ENCODE measurements at places on chromosomes 7 and 10.

GRCh38 chr10:97028126-97028831 lies 157.5 kb downstream of the SLIT1 start:
- DNase-seq = no peak

DNA sequence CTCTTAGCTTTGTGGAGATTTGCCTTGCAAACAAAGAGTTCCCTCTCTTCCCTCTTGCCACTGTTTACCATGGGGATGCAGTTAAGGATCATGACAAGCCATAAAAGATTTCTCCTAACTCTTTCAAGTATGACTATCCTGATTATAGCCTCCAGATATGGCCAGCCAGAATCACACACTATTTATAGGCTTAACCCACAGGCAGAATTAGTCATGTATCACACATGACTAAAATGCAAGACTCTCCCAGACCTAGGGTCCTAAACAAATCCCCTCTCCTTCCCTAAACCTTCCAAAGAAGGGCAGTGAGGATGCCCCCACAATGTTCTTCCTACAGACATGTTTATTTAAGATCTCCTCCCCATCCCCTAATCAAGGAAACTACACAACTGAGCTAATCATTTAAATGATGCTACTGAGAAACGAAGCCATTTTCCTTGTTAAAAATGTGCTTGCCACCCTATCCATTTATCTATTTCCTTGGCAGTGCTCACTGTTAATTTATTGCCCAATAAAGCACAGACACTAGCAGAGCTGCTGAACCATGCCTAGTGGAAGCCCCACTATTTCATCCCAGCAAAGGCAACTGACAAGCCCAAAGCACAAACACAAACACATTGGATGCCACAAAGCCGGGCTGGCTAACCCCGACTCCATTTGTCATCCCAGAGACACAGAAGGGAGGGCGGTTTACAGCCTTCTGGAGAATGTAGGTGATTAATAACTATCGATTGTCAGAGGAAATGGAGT lies 363.4 kb downstream of the KCNMA1 start:
- no peak for DNase-seq

GRCh38 chr10:78212060-78212785 lies 178.6 kb downstream of the RPS24 start:
- no peak for DNase-seq

- DNase-seq = no peak
These were observed 478.2 kb upstream of the FOXK1 start for GRCh38 chr7:4203626-4204512.

- no peak for DNase-seq
These were observed 330.7 kb downstream of the GPR158 start for GRCh38 chr10:25505466-25505865.

GRCh38 chr10:132118366-132118765 lies 52.6 kb downstream of the JAKMIP3 start:
- no peak for DNase-seq

GRCh38 chr7:50317697-50318669 lies 13.5 kb downstream of the IKZF1 start:
- no peak for DNase-seq

GRCh38 chr10:51638211-51638610 lies 61.2 kb downstream of the CSTF2T start:
- DNase-seq = no peak

DNA sequence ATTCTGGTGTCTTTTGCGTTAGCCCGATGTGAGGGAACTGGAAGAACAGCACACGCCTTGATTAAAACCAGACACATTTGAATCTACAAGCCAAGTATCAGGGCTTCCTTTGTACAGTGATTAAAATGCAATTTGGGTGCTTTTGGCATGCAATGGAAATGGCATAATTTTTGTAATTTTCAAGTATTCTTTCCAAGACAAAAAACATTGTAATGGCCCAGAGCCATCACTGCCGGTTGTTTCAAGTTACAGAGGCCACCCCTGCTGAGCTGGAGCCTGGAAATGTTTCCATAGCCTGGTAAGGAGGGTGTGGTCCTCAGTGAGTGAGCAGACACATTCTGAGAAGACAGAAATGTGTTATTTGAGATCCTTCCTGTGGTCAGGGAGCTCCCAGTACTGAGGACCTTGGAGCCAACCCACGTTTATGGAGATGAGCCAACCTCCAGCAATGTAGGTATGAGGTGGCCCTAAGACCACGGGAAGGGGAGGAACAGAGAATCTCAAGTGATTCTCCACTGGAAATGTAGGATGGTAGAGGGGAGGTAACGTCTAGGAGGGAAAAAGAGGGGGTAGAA lies 20.9 kb downstream of the TEX36 start:
- peak; percentile 75 for DNase-seq

DNA sequence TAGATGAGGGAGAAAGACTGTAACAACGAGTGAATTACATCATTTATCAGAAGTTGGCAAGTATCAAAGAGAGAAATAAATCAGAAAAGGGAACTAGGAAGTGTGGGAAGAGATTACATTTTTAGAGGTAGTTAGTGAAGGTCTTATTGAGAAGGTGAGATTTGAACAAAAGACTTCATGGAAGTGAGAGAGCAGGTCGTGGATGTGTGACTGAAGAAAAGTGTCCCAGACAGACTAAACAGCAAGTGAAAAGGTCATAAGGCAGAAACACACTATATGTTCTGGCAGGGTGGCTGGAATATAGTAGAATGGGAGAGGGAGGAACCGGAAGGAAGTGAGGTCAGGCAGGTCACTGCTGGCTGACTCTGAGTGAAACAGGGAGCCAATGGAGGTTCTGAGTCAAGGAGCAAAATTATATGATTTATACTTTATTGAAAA lies 35.7 kb upstream of the RHOBTB1 start:
- DNase-seq = no peak

DNA sequence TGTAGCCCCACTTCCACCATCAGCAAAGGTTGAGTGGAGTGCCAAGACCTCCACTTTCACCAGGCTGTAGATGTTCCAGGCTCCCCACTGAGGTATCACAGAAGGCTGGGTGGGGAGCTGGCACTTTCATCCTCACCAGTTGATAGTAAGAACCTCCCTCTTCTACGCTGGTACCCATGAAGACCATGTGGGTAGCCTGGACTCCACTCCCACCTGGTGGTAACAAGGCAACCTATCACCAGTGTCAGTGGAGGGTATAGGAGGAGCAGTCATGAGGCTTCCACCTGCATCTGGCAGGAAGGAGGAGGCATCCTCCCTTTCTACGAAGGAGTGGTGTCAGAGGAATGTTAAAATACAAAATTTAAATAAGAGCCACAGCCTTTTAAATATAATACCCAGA lies 4.4 kb downstream of the SMIM30 start:
- DNase-seq = no peak

DNA sequence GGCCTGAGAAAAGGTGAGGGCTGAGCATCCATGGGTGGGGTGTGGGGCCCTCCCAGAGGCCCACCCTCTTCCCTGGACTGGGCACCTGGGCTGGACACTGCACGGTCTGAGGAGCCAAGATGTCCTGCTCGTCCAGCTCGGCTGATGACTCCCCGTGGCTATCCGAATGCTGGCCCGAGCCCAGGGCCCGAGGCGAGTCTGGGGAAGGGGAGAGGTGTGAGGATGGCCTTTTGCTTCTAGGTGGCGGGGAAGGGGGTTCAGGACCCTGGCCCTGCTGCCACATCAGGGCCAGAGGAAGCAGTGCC lies 7.1 kb downstream of the NACAD start:
- no peak for DNase-seq

DNA sequence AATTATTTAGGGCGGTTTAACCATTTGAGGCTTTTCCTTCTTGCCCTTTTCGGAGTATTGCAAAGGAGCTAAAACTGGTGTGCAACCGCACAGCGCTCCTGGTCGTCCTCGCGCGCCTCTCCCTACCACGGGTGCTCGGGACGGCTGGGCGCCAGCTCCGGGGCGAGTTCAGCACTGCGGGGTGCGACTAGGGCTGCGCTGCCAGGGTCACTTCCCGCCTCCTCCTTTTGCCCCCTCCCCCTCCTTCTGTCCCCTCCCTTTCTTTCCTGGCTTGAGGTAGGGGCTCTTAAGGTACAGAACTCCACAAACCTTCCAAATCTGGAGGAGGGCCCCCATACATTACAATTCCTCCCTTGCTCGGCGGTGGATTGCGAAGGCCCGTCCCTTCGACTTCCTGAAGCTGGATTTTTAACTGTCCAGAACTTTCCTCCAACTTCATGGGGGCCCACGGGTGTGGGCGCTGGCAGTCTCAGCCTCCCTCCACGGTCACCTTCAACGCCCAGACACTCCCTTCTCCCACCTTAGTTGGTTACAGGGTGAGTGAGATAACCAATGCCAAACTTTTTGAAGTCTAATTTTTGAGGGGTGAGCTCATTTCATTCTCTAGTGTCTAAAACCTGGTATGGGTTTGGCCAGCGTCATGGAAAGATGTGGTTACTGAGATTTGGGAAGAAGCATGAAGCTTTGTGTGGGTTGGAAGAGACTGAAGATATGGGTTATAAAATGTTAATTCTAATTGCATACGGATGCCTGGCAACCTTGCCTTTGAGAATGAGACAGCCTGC lies 3.1 kb downstream of the FZD1 start:
- DNase-seq = no peak

DNA sequence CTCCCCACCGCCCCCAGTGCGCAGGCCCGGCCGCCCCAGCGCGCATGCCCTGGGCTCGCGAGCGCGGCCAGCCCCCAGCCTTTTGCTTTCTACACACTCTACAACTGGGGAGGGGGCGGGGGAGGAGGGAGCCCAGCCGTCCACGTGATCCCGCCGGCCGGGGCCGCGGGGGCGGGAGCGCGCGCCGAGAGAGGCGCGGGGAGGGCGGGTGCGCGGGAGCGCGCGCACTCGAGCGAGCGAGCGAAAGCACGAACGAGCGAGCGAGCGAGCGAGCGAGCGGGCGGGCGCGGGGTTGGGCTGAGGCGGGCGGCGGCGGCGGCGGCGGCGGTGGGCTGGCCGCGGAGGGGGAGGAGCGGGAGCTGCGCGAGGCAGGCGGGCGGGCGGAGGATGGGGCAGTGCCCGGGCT lies at the start of gene AUTS2:
AUTS2 (plus strand) TSS at position 395 of the 406 bp plus-strand sequence. CDS start 1,179 bp downstream, outside the sequence.
- no peak for DNase-seq

DNA sequence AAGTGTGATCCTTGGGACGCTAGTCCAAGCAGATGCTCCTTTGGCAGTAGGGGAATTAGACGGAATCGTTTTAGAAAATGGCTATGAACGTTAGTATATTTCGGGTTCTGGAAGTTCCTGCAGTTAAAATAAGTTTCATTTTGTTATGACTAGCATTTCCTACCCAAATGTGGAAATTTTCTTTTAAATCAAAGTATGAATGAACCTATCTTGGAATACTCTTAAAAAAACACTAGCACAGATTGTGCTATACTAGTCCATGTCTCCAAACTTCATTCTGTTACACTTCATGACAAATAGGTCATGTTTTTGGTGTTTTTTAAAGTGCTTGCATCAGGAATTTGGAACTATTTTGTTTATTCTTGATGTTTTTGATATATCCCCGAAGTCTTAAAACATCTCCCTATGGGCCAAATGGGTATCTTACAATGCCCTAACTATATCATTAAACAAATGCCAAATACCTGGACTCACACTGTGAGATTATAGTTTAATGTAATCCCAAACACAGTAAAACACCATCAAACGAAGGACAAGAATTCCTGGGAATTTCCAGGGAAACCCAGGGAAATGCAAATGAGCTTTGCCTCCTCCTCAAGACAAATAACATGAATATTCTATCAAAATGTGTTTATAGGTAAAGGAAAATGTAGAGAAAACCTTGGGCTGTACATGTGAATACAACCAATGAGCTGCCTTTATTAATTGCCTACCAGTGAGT lies 75.9 kb upstream of the PTPRZ1 start:
- no peak for DNase-seq

DNA sequence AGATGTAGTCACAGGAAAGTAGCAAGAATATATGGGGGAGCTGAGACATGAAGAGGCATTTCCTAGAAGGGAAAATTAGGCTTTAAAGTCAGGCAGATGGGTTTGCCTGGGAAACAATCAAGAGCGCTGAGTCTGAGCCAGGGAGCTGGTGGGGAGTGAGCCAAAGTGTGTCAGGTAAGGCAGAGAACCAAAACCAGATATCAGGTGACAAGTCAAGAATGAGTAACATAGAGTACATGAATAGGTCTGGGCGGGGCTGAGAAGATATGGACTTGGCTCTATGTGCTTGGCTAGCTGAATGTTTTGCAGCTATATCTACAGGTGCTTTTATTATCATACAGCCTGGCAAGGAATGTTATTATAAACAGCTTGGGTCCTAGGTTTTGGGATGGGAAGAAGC lies 49.3 kb downstream of the GPR141 start:
- DNase-seq = no peak

GRCh38 chr7:144941127-144941526 lies 105.3 kb upstream of the TPK1 start:
- DNase-seq = no peak

DNA sequence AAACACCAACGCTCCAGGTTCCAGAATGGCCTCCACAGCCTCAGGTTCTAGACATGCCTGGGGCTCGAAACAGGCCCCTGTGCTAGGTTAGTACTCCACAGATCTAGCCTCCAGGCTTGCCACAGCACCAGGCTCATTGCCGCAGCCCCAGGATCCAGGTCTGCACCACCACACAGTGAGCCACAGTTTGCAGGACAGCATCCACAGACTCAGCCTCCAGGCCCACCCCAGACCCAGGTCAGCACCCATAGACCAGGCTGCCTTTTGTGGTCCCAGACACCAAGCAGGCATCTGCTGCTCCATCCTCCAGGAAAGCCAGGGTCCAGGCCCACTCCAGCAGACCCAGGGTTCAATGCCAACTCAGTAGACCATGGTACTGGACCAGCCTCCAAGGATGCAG lies 132.3 kb upstream of the VSTM2A start:
- DNase-seq = no peak

DNA sequence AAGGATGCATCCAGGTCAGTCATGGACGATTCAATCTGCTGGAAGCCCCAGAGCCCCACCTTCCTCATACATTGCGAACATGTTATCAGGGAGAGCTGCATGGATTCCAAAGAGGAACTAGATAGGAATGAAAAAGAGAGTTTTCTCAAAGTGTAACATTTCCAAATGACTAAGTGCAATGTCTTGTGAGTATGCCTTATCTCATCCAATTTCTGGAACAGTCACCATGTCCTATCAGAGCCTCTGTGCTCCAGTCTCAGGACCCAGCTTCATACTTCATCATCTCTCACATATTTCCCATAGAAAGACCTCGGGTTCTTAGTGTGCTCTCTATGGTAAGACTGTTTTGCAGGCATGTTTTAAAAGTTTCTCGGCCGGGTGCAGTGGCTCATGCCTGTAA lies 26.8 kb downstream of the ZC3HC1 start:
- DNase-seq = no peak

GRCh38 chr10:369684-370448 lies 234.6 kb downstream of the ZMYND11 start:
- no peak for DNase-seq

GRCh38 chr10:30058570-30059132 lies 735 bp downstream of the JCAD start:
- DNase-seq = no peak

DNA sequence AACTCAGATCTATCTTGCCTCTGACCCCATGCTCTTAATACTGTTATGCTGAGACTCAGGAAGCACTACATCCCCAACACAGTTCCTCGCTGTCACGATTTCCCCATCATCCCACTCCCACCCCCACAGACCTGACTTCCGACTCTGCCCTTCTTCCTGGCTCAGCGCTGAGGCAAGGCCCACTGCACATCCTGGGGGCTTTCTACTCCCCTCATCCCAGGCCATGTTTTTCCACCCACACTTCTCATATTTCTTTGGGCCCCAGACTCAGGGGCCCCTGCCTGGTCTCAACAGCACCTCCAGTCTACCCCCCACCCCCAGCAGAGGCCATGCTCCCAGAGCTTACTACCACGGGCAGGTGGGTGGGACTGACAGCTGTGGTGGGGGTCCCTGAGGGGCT lies 7.7 kb upstream of the NDST2 start:
- no peak for DNase-seq
